CD4-positive, alpha-beta T cell treated with Interleukin-4 for 1 hour (primary cell): ENCODE measurements at places on chromosomes 11 and 22.

GRCh38 chr11:43397251-43397650 is 38.5 kb downstream of the TTC17 start:
- no peak for DNase-seq

- no peak for DNase-seq
These were observed 53.5 kb downstream of the COMMD9 start for GRCh38 chr11:36235750-36236149.

GRCh38 chr22:27639248-27640086 is 162.1 kb downstream of the MN1 start:
- no peak for DNase-seq

GRCh38 chr22:39800790-39801520 is 92.6 kb downstream of the ENTHD1 start:
- no peak for DNase-seq

GRCh38 chr11:123504401-123504800 is 74.3 kb downstream of the GRAMD1B start:
- DNase-seq = no peak

DNA sequence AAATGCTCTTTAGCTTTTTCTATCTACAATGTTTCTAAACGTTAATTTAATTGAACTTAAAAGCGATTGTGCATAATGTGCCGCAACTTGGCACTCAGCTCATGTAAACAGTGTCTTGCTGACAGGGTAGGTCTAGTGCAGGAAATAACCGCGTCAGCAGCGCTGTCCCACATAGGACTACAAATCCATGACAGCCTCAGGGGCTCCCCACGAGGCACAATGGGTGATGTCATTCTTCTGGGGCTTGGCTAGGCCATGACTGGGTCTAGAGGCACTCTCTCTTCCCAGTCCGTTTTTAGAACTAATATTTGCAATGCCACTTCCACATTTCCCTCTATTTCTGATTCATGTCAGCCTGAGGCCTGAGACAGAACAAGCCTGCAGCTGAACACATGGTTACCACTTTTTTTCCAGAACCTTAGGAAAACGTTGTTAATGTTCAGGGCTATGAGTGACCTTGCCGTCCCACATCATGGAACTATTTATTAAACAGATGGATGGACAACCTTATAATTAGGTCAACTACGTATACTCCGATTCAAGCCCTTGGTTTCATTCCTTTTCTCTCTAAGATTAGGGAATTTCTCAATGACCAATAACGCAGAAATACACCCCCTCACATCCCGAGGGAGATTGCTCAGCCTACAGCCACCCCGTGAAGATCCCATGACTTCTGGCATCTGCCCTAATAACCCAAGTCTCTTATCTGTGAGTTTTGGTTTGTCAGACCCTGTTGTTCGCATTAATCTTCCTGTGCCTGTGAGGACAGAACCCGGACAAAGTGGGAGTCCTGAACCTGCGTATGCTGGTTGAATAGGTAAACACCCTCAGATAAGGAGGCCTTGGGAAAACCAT is 19.4 kb upstream of the SNX32 start:
- no peak for DNase-seq

DNA sequence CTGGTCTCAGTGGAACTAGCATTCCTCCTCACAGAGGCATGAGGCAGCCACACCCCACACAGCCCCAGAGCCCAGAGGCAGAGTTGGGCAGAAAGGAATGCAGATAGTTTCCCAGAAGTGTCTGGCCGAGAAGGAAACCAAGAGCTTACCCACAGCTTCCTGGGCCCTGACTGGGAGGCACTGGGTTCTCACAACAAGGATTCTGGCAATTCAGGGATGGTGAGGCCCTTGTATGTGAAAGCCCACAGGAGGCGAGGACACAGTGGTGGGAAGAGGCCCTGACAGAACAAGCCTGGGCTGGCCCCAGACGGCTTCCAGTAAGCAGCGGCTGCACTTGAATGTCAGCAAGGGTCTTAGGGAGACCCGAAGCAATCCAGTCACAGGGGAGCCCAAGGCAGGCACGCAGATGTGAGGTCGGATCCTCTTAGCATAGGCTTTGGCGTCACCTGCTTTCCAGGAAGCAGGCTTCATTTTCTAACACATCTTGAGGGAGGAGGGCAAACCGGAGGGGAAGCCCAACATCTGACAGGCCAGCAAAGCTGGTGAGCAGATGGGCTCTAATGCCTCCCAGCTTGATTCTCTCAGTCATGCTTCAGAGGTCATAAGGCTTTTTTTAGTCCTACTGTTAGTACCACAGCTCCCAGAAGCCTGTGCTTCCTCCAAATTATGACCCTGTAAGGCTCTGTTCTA is 78.3 kb upstream of the AKIP1 start:
- DNase-seq = no peak

DNA sequence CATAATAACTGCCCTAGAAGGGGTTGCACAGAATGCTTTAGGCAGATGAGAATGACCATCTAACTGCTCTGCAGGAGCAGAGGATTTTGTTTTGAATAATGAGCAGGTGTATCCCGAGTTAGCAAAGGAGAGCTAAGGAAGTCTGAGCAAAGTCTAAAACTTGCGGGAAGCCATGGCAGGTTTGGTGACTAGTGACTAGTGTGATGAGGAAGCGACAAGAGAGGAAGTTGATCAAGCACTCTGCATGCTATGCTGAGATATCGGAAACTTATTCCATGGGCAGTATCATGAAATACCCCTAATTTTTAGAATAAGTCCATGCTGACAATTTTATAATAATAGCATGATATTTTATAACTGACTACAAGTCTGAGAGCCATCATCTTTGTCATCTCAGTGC is 12.9 kb downstream of the OLFML1 start:
- DNase-seq = no peak

DNA sequence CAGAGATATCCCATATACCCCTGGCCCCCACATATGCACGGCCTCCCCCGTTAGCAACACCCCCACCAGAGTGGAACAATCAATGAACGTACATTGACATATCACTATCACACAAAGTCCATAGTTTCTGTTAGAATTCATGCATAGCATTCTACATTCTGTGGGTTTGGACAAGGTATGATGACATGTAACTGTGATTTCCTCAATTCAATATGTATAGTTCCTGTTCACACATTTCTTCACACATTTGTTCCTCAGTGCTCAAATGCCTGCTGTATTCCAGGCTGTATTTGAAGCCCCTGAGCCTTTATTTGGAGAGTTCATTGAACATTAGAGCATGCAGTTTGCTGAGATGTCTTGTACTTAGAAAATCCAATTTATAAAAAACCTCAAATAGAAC is 69.9 kb downstream of the PTPRJ start:
- no peak for DNase-seq

- DNase-seq = no peak
These were observed 15.7 kb downstream of the FDX1 start for GRCh38 chr11:110445437-110445836.

- peak; percentile 49 for DNase-seq
These were observed 772 bp downstream of the SLC25A45 start for GRCh38 chr11:65381716-65382032.

GRCh38 chr22:18060646-18061620 is 16.9 kb upstream of the PEX26 start:
- DNase-seq = no peak

DNA sequence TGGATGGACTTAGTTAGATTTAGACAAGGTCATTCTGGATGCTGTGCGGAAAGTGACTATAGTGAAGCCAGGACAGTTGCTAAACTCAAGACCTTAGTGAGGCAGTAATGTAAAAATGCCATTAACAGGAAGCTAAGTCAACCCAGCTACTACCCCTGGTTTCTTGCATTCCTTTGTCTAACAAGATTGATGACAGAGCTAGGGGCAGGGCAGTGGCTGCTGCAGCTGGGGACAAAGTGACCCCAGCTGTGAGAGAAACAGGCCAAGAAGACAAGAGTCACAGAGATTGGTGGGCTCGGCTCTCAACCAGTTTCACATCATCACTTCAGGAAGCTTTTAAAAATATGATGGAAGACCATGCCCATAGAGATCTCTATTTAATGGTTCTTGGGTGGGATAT is 110.4 kb upstream of the POU2AF2 start:
- DNase-seq = no peak

GRCh38 chr11:27926981-27927481 is 180.9 kb downstream of the KIF18A start:
- no peak for DNase-seq

DNA sequence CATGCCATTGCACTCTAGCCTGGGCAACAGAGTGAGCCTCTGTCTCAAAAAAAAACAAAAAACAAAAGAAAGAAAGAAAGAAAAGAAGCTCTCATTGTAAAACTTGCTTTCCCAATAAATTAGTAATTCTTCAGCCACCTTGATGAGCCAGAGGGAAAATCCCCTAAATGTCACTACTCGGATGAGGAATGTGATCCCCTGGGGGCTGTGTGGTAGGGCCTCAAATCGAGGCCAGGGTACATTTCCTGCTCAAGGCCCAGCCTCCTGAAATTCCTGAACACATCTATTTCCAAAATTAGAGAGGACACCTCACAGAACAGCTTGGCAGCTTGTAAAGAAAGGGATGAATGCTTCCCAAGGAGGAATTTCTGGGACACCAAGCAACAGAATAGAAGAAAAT is 147.1 kb upstream of the SESN3 start:
- DNase-seq = no peak

- DNase-seq = peak; percentile 2
These were observed 79.0 kb upstream of the SHISAL1 start for GRCh38 chr22:44391481-44392445.

GRCh38 chr11:111081021-111081511 is 164.5 kb upstream of the POU2AF2 start:
- DNase-seq = no peak

- DNase-seq = peak; percentile 17
These were observed 540 bp downstream of the MS4A14 start for GRCh38 chr11:60396799-60397198.

- no peak for DNase-seq
These were observed 1.1 kb downstream of the PANX1 start for GRCh38 chr11:94129512-94130297.

GRCh38 chr11:93573184-93573583 is 30.0 kb upstream of the SMCO4 start:
- DNase-seq = no peak

GRCh38 chr11:112844517-112844916 is 116.7 kb upstream of the NCAM1 start:
- no peak for DNase-seq
